ENCODE measurements at places on chromosomes 1 and 21. TPM values are rescaled to one million over a fixed set of nuclear protein-coding genes. Genes with fewer than 3 reads are reported as not detected.

Gene CFAP74
- total RNA-seq = not detected

Gene WNT2B
- total RNA-seq = 1.7 TPM

Gene SIM2
- 14.4 TPM for total RNA-seq

Gene C8A
- total RNA-seq = not detected

Gene PADI3
- 0.12 TPM for total RNA-seq

Gene LAPTM5
- 21.6 TPM for total RNA-seq

Gene ZBTB21
- 21.5 TPM for total RNA-seq

Gene PAPPA2
- 11.5 TPM for total RNA-seq

Gene A3GALT2
- total RNA-seq = not detected

Gene AADACL4
- not detected for total RNA-seq

Gene F3
- total RNA-seq = 296 TPM

Gene TMOD4
- 1.1 TPM for total RNA-seq

Gene IL10
- not detected for total RNA-seq

Gene OR2L5
- not detected for total RNA-seq

Gene HAPLN2
- not detected for total RNA-seq

Gene CLK2
- total RNA-seq = 78.6 TPM

Gene CACNA1S
- total RNA-seq = not detected

Gene GJA4
- total RNA-seq = not detected
